ENCODE measurements at places on chromosomes 13 and 19. TPM values are rescaled to one million over a fixed set of nuclear protein-coding genes. Genes with fewer than 3 reads are reported as not detected.

PLK5 gene
- 0.13 TPM for total RNA-seq

KCNN1 gene
- total RNA-seq: 0.43 TPM

SBK3 gene
- not detected for total RNA-seq

- peaks cover 33% of the 10 kb centered on the region for H3K4me1 ChIP-seq
- no peaks in the 10 kb centered on the region for H3K27me3 ChIP-seq
These were observed 1.6 kb upstream of the BBC3 start for GRCh38 chr19:47232422-47233211.

GRCh38 chr13:50130123-50130946 is 115.1 kb downstream of the KCNRG start:
- H3K27ac ChIP-seq: no peak overlapping the region
- no peak for DNase-seq
- peak overlapping the region; percentile 50 for H3K4me3 ChIP-seq
- peaks cover 51% of the 10 kb centered on the region for H3K4me1 ChIP-seq

DNA sequence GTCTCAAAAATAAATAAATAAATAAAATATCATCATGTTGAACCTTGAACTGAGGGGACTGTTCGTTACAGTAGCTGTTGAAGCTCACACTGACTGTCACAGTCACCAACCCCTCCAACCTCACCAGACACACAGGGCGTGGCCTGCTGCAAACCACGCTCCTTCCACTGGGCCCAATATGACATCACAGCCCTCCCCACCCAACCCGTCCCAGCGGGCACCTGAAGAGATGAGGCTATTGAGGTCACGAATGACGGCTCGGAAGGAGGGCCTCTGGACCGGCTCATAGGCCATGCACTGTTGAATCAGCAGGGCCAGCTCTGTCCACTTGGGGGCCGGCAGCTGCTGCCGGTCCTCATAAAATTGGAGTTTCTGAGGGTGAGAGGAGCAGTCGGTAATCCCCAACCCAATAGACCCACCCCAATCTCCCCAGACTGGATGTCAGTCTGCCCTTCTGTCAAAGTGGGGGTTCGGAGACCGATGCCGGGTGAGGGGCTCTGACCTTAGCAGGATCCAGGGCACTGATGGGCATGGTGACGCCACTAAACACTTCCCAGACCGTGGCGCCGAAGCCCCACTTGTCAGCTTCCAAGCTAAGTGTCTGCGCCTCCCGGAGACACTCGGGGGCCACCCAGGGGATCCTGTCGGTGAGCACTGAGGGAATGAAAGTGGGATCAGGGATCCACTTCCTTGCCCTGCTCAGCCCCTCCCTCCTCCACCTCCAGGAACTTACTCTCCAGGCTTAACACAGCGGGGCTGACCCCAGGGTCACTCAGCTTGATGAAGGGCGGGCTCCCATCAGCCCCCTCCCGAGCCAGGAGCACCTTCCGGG is 13.2 kb downstream of the JAK3 start:
- H3K27ac ChIP-seq: no peak overlapping the region
- H3K36me3 ChIP-seq: peaks cover 19% of the 10 kb centered on the region
- H3K4me1 ChIP-seq: no peaks in the 10 kb centered on the region
- no peak overlapping the region for H3K4me3 ChIP-seq
- no peak for DNase-seq
- no peaks in the 10 kb centered on the region for H3K27me3 ChIP-seq

- no peak overlapping the region for H3K4me3 ChIP-seq
- H3K27me3 ChIP-seq: no peaks in the 10 kb centered on the region
- H3K27ac ChIP-seq: no peak overlapping the region
These were observed 5.9 kb downstream of the GAMT start for GRCh38 chr19:1395194-1396018.

DNA sequence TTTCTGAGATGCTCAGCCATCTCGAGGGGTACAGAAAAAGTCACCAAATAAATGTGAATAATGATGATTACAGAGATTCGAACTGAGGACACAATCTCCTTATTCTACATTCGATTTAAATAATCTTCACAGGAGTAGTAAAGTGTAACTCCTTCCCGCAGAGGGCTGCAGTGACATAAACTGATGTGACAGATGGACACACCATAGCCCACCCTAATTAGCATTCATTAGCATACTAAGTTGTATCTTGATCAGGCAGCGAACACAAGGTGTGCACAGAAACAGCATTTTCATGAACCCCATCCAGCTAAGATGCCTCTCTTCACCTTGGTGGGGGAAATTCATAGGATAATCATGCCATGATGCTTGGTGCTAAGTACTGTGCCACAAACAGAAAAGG is 83.0 kb downstream of the TNFSF11 start:
- H3K27me3 ChIP-seq: no peaks in the 10 kb centered on the region
- H3K27ac ChIP-seq: no peak overlapping the region
- H3K4me3 ChIP-seq: no peak overlapping the region
- H3K4me1 ChIP-seq: no peaks in the 10 kb centered on the region
- DNase-seq: no peak

DNA sequence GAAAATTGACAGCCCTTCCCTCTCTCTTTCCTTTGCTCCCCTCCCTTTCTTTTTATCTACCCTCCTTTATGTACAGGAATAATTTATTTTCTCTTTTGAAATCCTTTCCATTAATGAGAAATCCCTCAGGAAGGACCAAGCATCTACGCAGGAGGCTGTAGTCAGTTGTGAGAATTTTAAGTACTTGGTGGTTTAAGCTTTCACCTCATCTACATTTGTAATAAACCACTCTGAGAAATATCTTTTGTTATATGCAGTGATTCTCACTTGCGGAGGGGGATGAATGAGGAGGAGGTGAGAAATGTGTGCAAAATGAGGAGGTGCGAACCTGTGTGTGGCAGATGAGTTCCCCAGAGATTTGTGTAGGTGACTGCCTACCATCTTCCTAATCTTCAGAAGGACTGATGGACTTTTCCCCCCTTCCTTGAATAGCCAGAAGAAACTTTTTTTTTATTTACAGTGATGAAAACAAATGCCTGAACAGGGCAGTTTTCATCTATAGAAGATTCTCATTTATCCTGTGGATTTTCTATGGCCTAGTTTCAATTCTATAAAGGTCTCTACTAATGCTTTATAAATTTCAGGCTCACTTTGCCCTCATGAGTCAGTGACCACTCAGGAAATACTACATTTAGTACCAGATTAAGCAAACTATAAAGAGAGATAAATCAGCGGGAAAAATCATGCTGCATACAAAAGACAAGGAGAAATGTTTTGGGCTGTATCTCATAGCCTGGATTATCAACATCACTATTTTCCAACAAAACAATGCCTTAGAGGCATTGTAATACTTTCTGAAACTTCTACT is 118.3 kb downstream of the LHFPL6 start:
- no peaks in the 10 kb centered on the region for H3K27me3 ChIP-seq
- no peaks in the 10 kb centered on the region for H3K4me1 ChIP-seq
- no peak overlapping the region for H3K4me3 ChIP-seq
- H3K36me3 ChIP-seq: no peaks in the 10 kb centered on the region
- DNase-seq: no peak

GRCh38 chr13:23806874-23807526 is 82.2 kb downstream of the MIPEP start:
- no peak for DNase-seq
- H3K36me3 ChIP-seq: no peaks in the 10 kb centered on the region
- no peak overlapping the region for H3K4me3 ChIP-seq
- peaks cover 59% of the 10 kb centered on the region for H3K4me1 ChIP-seq

- H3K27ac ChIP-seq: no peak overlapping the region
- H3K4me1 ChIP-seq: no peaks in the 10 kb centered on the region
- no peak overlapping the region for H3K4me3 ChIP-seq
These were observed 2.3 kb upstream of the LGALS7B start for GRCh38 chr19:38786572-38787265.

DNA sequence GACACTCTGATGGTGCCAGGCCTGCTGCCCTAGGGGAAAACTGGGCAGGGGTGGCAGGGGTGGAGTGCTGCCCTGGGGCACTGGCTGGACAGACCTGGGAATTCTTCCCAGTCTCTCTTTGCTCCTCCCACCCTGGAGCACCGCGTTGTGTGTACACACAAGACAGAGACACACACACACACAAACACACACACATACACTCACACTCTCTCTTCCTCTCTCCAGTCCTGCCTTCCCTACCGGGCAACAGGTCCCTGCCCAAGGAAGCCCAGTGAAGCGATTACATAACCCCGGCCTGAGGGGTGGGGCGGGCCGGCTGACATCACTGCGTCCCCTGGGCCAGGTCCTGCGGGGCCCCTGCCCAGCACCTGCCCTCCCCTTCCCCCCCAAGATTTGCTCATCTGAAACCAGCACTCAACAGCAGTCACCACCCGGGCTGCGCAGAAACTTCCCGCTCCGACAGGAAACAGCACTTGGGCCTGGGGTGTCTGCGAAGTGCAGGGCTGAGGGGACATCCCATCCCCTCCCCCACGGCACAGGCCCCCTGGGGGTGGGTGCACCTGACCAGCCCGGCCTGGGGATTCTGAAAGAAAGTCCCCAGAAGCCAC is 1.2 kb downstream of the MKNK2 start:
- H3K27me3 ChIP-seq: no peaks in the 10 kb centered on the region
- peak overlapping the region; percentile 83 for H3K4me3 ChIP-seq

DNA sequence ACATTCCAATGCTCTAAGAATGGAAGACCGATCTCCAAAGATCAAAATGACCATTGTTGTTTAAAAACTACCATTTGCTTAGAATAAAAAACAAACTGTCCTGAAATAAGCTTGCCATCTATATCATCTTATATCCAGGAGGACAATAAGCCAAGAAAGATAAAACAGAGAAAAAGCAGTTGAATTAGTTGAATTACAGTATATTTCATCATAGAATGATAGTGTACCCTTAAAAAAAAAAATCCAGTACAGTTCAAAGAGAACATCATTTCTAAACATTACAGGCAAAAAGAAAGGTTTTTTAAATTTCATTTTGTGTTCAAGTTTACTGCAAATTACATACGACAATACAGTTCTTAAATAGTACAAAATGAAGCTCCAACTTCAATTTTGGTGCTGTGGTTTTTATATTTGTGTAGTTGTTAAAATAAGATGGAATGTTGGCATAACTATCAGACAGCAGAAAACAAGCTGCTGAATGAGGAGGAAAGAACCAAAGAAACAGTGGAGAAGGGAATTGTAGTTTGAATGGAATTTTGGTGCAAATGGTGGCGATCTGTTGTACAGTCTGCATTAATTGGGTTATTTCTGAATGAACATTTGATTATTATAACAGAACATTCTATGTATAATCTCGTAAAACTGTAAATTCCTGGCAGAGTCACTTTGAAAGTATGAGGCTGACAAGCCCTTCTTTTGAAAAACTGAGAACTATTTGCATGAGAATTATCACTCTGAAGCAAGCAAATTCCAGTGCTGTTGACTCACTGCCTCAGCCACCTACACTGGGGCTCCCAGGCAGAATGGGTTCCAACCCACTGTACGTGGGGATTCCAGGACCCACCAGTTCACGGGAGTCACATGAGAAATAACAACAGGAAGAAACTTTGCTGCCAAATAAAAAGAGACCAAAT is 37.7 kb downstream of the LHFPL6 start:
- no peak for DNase-seq
- H3K27me3 ChIP-seq: no peaks in the 10 kb centered on the region
- H3K4me1 ChIP-seq: no peaks in the 10 kb centered on the region

DNA sequence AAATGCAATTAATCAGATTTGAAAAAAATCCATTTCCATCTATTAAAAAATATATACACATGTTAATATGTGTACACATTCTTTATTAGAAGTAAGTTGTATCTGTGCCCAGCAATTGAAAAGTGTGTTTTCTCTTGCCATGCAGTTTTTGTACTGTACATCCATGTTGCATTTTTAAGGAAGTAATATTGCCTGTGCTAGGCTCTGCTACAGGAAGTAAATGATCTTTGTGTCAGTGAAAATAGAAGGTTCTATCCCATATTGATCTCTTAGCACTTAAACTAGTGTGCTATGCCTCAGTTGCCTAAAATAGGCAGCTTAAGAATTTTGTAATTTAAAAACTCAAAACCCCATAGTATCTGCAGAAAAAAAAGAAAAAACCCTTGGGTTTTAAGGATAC is 122.5 kb downstream of the CDK8 start:
- H3K4me1 ChIP-seq: no peaks in the 10 kb centered on the region
- H3K4me3 ChIP-seq: no peak overlapping the region
- no peak overlapping the region for H3K27ac ChIP-seq
- no peaks in the 10 kb centered on the region for H3K36me3 ChIP-seq
- no peaks in the 10 kb centered on the region for H3K27me3 ChIP-seq

DNA sequence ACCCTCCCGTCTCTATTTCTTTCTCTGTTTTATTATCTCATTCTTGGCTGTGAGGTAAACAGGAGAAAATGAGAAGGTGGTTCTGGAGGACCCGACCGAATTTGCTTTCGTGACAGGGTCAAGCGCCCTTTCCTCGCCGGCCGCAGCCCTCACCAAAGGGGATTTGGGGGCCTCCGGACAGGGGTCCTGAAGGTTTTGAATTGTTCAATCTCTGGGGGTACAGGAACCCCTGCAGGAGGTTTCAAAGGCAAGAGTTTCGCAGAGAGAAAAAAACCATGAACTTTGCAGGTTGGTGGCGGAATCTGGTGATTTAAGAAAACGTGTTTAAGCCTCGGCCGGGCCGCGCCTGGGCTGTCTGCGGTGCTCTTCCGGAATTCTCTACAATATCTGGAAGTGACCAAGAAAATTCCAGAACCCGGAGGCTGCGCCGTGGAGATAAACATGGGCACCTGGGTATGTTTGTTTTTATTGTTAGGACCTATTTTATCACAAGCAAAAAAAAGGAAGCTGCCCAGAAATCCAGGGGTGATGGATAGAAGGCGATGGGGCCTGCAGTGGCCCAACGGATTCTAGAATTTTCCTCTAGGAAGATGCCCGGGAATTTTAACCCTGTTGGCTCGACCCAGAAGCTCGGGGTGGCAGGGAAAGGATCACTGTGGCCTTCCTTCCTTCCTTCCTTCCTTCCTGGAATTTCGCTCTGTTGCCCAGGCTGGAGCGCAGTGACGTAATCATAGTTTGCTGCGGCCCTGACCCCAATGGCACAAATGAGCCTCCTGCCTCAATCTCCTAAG is 14.2 kb upstream of the PTBP1 start:
- no peaks in the 10 kb centered on the region for H3K27me3 ChIP-seq
- H3K36me3 ChIP-seq: no peaks in the 10 kb centered on the region
- H3K27ac ChIP-seq: no peak overlapping the region
- no peak for DNase-seq

- no peak overlapping the region for H3K4me3 ChIP-seq
- DNase-seq: no peak
- no peaks in the 10 kb centered on the region for H3K27me3 ChIP-seq
- H3K27ac ChIP-seq: no peak overlapping the region
- no peaks in the 10 kb centered on the region for H3K36me3 ChIP-seq
These were observed 6.0 kb upstream of the HAS1 start for GRCh38 chr19:51729781-51730180.

- no peaks in the 10 kb centered on the region for H3K36me3 ChIP-seq
- H3K27ac ChIP-seq: no peak within 1 kb of the TSS
- H3K4me3 ChIP-seq: peak within 1 kb of the TSS; percentile 69
These were observed at the start of gene ATP1A3 for GRCh38 chr19:41993612-41994483. TSS of gene ATP1A3 (minus strand) at chr19:41994230. CDS start at chr19:41994076, 154 bp downstream.

All from GM12878 (cell line).